Posterior cingulate gyrus (tissue), 11 donors: ENCODE measurements at places on chromosomes 6 and 20.

DNA sequence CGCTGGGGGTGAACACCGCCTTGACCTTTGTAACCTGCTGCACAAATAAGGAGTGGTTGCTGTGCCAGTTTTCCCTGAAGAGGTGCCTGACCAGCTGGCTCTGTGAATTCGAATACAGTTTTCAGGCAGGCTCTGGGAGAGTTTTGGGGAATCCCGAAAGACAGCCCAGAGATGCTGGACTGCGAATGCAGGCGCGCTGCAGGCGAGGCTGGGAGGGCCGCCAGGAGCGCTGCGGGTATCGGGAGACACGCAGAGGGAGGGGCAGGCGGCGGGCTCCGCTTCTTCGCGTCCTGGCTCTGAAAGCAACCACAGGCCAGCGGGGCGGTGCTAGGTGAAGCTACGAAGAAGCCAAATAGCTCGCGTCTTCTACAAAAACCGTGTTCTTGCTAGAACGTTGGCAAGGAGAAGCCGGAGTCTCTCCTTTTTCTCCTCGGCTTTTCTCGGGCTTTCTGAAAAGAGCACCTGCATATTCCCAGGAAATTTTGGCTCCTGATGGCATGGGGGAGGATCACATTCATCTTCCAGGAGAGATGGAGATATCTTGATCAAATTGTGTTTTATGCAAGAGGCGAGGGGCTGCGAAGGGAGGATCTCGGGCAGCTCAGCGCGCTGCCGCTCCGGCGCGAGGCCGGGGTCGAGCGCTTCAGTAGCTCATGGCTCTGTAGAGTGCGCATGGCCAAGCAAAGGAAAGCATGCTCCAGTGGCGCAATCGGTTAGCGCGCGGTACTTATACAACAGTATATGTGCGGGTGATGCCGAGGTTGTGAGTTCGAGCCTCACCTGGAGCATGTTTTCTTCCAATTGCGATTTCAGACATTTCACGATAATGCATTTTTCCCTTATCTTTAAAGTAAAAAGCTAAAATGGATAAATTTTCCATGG, 158.1 kb upstream of the ZNF184 start:
- DNase-seq = peak; percentile 67

GRCh38 chr6:4912559-4912958, 91.3 kb downstream of the RPP40 start:
- DNase-seq = no peak

DNA sequence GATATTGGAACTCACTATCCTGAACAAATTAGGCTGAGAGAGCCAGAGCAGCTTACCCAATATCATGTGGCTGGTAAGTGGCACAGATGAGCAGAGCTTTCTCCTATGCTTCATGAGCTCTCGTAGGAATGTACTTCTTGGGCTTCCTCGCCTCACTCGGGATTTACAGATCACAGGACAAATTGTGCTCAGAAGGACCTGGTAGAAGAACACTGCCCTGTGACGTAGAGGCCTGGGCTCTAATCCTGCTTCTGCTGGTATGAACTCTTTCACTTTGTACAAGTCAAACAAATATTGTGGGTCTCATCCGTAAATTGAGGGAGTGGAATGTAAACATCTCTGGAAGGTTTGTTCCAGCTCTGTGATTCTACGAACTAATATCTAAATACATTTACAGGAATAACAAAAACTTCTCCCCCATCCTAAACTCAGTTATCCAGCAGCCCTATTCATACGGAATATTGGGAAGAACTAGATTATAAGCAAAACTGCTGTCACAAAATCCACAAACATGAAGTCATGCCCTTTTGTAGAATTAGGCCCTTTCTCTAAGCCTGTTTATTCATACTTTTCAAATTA, 187.6 kb downstream of the CLIC5 start:
- DNase-seq = no peak

DNA sequence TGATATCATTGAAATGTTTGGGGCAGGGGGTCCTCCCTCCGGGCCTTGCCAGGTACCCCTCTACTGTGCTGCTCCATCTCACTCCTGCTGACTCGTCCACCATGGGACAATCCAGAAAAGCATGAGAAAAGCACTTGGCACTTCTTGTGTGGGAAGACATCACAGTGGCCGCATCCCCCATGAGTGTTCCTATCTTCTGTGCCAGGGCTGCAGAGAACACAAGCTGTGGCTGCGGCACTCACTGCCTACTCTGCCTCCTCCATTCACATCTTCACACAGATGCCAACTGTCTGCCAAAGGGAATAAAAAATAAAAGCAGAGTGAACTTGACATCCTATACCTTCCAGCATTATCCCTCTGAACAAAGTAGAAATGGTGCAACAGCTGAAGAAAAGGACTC, 117.4 kb upstream of the PROKR2 start:
- DNase-seq = no peak

- no peak for DNase-seq
Observed at GRCh38 chr20:11212272-11212671, 538.5 kb upstream of the JAG1 start.
